Cardiac fibroblast (primary cell): ENCODE measurements at places on chromosomes 11 and 22.

DNA sequence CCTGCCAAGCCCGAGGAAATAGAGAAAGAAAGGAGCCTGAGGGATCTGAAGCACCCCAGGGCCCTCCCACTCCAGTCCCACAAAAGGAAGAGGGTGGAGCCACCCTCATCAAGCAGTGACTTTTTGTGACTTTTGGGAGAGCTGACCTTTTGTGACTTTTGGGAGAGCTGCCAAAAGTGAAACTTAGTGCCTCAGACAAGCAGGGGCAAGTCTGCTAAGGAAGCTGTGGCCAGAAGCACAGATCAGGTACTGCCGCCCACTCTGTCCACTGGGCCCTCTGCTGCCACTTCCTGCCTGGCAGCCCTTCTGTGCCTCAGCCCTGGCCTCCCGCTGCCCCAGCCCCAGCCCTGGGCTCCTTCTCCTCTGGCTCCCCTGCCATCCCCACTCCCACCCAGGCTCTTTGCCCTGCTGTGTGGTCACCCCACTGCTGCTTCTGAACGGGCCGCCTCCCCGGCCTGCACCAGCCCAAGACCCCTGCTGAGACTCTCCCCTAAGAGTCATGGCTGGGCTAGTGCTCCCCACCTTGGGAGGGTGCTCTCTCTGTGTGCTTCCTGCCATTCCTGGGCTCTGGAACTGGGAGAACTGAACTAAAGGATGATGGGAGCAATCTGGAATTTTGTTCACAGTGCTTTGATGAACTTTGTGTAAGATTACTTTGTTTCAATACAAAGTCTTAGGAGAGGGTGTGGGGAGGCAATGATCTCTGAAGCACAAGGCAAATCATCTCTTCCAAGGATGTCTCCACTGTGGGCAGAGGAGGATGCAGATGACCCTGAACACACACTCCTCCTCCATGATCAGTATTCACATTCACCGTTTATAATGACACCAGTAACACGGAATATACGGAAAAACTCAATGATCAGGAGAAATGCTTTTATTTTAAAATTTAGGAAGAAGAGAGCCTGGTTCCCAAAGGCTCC lies at the start of gene APOBEC3H:
APOBEC3H (plus strand) TSS at position 147 of the 923 bp plus-strand sequence. CDS start 3,035 bp downstream, outside the sequence.
- DNase-seq = peak; percentile 9

DNA sequence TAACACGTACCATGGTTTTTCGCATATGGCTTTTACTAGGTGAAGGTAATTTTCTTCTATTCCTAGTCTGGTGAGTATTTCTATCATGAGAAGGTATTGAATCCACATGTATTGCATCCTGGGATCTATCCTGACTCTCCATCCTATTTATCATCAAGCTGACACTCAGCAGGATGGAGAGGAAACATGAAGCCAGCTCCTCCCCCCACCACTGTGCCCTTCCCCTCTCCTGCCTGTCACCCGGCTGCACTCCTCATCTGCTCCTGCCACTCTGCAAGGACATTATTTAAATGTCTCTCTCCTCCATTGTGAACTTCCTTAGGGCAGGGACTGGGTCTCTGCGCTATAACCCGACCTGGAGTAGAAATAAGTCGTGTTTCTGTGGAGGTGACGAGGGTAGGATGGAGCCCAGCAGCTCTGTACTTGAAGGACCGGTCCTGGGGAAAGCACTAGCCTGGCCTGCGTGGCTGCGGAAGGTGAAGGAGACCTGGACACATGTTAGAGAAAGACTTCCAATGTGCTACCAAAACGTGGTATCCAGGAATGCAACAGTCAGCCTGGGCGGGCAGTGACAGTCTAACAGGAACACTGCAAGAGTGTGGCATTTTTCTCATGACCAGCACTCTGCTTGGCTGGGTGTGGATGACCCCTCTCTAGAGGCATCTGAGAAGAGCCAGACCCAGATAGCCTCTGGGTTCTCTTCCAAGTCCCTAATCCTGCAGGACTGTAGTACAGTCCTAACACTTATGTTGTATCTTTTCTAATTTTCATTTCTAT lies 111.2 kb downstream of the MICAL3 start:
- no peak for DNase-seq

DNA sequence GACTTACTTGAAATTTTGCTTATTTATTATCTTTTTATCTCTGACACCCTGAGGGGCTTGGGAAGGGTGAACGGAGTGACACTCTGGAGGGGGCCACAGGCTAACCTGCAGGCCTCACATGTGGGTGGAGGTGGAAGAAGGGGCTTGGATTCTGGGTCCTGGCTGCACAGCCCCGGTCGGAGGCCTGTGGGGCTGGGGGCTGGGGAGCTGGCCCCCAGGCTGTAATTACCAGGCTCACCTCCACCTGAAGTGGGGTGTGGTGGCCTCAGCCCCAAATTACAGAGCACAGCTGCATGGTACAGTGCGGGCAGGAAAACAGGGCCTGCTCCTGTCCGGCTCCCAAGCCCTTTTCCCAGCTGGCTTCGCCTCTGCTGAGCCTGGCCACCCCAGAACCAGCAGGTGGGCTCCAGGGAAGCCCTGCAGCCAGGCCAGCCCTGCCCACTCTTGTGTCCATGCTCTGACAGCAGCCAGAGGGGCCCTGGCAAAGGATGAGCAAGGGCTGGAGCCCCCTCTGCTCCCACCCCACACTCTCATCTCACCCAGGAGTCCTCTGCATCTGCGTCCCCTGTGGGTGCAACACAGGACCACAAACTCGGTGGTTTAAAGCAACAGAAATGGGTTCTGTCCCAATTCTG lies 48.0 kb downstream of the IGF2 start:
- DNase-seq = no peak

GRCh38 chr11:128714881-128715280 lies 21.0 kb downstream of the FLI1 start:
- DNase-seq = peak; percentile 94

- peak; percentile 26 for DNase-seq
These were observed 2.8 kb downstream of the ALKBH8 start for GRCh38 chr11:107562647-107563208.

- DNase-seq = no peak
These were observed 42.3 kb downstream of the C11orf96 start for GRCh38 chr11:43984519-43985385.

GRCh38 chr11:78228467-78228866 lies 39.7 kb downstream of the USP35 start:
- DNase-seq = peak; percentile 69

DNA sequence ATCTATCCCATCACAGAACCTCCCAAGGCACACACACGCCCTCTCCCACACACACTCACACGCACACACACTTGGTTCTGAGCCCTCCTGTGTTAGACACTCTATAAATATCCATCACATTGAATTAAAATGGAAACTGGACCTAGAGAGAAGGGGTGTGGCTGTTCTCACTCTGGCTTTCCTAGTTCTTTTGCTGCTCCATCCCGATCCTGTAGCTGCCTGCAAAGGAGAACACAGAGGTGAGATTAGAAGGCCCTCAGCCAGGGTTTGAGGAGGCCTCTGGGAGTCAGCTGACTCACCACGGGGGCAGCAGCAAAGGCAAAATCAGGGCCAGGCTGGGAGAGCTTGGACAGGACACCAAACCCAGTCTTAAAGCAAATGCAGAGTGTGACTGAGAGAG lies 192.3 kb upstream of the CADM1 start:
- DNase-seq = no peak

DNA sequence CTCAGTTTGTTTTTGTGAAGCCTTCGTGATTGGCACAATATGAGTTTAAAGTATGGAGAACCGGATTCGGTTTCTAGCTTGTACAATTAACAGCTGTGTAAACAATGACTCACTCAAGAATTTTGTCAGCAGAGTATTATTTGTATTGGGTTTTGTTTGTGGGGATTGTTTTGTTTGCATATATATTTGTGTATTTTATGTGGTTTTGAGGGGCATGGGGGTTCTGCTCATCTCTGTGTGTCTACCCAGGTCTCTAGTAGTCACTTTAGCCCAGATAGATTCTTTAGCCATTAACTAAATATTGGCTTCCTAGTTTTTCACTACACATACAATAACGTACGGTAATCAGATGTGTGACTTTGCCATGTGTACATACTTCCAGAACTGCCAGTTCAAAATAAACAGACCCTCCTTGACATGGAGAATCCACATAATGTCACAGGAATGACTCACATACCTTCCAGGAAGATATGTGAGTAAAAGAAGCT lies 7.5 kb upstream of the MS4A7 start:
- DNase-seq = peak; percentile 47

DNA sequence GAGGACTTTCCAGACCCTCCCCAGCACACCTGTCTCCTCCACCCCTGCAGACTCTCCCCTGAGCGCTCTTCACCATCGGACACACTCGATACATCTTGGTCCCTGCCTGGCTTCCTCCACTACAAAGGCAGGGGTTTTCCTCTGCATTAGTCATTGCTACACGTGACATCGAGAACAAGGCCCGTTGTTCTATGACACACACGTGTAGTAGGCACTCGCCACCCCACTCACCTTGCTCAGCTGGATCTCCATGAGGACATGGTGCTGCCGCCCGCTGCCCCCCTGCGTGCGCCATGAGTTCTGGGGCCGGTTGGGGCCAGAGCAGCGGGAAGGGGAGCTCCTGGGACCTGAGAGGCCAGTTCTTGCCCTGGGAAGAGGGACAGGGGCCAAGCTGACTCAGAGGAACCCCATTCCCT lies 16.7 kb downstream of the ATG2A start:
- no peak for DNase-seq

GRCh38 chr11:102230911-102231310 lies 86.4 kb upstream of the BIRC3 start:
- DNase-seq = no peak

- DNase-seq = no peak
These were observed 617.5 kb downstream of the JRKL start for GRCh38 chr11:97007283-97007682.

DNA sequence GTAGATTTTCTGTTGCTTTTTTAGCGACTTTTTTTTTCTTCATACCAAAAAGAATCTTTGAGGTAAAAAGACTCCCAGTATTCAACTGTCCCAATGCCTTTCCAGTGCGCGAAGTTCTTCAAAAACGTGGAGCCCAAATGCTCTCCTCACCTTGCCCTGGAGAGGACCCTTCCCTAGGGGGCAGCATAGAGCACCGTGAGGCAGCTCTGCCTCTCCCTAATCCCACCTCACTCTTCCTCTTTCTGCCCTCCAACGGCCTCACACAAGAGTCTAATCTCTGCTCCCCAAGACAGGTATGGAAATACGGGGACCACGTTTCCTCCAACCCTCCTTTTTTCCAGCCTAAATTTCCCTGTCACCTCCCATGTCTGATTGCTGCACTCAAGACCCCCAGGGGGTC lies 117.5 kb upstream of the ALX4 start:
- no peak for DNase-seq

DNA sequence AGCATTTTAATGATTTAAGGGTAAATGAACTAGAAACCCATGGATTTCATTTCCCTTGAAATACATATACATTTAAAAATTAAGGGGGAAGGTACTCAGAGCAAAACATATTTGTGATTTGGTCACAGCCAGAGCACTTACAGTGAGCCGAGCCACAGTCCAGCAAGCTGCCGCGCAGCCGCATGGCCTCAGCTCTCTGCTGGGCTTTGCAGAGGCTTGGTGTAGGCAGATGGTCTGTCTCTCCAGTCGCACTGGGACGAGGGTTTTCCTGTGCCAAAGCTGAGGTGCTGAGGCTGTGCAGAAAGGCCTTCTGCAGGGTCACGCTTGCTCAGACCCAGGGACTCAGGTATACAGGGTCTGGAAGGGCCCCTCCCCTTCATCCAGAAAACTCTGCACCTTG lies 367.3 kb downstream of the OPCML start:
- no peak for DNase-seq

- peak; percentile 17 for DNase-seq
These were observed 65.0 kb downstream of the PARVB start for GRCh38 chr22:44088976-44089570.

GRCh38 chr22:47686594-47687345 lies 924.3 kb downstream of the TBC1D22A start:
- DNase-seq = no peak

DNA sequence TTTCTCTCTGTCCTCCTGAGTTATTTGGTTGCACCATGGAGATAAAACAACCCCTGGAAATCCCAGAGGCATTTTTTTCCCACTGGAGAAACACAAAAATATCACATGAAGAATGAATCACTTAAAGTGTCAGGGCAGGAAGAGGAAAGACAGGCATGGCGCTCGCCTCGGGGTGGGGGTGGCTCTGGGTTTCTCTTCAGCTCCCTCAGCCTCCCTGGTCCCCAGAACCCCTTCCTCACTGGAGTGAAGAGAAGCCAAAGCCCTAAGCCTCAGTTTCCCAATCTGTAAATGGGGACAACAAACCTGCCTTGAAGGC lies 938 bp downstream of the SHISAL1 start:
- peak; percentile 90 for DNase-seq

DNA sequence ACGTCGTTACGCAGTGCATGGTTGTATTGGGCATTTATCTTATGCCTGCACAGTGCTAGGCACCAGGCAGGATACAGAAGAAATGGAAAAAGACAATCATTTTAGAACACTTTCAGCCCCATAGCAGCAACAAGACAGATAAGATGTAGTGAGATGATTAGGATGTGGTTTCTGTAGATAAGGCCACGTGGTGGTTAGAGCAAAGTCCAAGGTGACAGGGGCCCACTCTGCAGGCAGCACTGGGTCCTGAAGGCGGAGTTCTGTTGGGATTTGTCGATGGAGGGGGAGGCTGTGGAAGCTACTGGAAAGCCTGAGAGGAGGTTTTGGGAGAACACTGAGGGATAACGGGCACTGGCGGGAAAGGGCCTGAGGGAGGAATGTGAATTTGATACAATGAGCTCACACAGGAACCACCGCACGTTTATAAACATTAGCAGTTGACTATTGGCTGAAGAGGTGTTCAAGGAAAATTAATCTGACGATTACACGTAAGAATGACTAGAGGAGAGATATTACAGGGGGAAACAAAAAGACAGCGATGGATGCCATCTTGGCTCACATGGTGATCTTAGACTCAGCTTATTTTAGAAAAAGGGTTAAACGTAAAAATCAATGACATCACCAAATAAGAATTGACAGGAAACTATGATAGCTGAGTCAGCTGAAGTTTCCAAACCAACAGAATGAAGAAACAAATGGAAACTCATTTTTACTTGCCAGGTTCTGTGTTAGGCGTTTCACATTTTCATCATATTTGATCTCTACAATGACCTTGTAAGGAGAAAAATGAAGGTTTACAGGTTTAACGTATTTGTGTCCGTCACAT lies 551.0 kb downstream of the OPCML start:
- no peak for DNase-seq

DNA sequence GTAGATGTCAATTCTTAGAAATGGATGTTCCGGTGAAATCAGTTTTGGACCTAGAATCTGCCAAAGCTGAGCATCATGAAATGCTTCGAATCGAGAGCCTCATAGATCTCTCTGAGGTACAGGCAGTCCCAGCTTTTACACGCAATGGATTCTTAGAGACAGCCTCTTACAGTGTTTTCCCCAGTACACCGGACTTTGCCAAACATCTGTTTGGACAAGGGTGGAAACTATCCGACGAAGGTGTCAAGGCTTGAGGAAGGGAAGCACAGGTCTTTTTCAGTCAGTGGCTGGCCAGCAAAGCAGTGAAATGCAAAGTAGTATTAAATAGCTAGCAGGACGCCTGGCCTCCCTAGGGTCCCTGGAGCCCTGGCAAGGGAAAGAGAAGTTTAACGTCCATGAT lies 4.9 kb downstream of the GRK3 start:
- DNase-seq = no peak
